Suppressor macrophage treated with lipopolysaccharide for 1 hour (primary cell): ENCODE measurements at places on chromosomes 5 and 9.
A peak's percentile ranks its signal among the peaks of the same experiment; 100 is the strongest.

DNA sequence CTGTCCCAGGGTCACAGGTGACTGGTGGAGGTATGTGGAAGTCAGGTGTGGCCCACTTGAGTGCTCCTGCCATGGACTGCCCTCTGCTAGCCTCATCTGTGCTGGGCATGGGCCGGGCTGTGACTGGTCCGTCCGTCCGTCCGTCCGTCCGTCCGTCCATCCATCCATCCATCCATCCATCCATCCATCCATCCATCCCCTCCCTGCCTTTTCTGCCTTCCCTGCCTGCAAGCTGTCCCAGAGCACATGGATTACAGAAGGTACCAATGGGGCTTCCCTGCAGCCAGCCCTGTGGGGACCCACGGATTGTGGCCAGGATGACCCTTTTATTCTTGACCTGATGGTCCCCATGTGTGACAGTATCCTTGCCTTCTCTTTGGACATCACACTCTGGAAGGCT is 92.5 kb downstream of the MACROH2A1 start:
- no peak for DNase-seq

DNA sequence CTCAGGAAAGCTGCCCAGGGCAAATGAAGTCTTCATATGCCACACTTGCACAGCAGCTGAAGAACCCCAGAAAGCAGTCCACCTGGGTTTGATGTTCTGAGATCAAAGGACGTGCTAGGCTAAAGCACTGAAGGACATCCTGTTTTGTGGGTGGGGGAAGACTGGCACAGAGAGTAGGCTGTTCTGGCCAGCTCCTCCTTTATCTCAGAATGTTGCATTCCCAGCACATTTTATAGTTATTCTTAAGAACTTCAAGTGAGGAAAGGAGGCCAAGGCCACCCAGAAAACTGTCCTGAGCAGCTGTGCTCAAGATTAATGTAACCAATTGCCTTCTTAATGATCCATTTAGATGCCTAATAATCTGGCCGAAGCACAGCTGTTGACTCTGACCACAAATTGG is 10.9 kb downstream of the SHOC1 start:
- no peak for DNase-seq

DNA sequence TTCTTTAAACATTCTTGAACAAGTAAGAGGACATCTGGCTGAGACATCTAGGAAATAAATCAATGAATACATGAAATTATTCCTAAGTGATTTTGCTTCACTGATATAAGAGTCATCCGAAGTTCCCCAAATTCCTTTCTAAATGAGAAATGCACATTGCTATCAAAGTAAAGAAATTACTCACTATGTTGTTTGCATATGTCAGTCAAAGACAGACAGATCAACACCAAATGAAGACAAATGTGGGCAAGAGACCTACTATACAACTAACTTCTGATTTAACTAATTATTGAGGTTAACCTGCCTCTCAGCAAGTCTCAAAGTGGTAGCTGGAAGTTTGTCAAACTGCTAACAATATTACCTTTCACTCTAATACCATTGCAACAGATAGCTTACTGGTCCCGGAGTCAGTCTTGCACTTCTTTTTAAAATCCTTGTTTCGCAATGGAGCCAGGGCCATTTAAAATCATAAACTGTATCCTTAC is 13.2 kb downstream of the TUT7 start:
- peak; percentile 64 for DNase-seq

DNA sequence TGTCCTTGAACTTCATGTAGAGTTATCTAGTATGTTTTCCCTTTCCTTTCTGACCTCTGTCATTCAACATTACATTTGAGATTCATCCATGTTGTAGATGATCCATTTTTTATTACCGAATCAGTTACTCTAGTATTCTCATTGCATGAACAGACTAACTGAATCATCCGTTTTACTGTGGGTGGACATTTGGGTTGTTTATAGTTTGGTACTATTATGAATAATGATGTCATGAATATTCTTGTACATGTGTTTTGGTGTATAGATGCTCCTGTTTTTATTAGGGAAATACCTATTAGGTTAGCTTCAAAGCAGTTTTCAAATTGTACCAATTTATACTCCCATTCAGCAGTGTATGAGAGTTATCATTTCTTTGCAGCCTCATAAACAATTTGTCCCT is 94.3 kb upstream of the NIPAL4 start:
- DNase-seq: no peak
